Esophagus squamous epithelium (tissue), 5 donors: ENCODE measurements at places on chromosomes 7 and 10.

GRCh38 chr7:28942168-28942567 is 16.0 kb downstream of the TRIL start:
- no peak for DNase-seq

DNA sequence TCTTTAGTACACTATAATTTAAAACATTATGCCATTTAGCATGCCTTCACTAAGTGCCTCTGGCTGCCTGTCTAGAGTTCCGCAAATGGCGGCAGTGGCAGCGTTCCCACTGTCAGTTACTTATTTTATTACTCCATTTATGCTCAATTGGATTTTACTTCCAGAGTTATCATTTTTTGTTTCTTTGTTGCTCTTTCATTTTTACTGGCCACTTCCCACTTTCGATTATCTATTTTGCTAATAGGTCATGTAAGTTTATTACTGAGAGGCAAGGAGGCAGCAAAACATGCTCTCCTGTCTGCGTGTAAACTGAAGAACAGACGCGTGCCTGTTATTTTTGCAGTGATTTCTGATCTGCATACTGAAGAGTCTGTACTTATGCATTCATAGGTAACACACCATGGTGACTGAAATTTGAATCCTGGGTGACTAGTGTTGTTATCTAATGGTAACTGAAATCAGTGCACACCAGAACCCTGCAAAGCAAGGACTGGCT is 23.1 kb downstream of the KDM7A start:
- no peak for DNase-seq

GRCh38 chr10:42594246-42594650 is 44.1 kb downstream of the ZNF33B start:
- DNase-seq, result no peak

- DNase-seq, result no peak
Measured at GRCh38 chr7:27994639-27995038, 186.0 kb downstream of the JAZF1 start.

DNA sequence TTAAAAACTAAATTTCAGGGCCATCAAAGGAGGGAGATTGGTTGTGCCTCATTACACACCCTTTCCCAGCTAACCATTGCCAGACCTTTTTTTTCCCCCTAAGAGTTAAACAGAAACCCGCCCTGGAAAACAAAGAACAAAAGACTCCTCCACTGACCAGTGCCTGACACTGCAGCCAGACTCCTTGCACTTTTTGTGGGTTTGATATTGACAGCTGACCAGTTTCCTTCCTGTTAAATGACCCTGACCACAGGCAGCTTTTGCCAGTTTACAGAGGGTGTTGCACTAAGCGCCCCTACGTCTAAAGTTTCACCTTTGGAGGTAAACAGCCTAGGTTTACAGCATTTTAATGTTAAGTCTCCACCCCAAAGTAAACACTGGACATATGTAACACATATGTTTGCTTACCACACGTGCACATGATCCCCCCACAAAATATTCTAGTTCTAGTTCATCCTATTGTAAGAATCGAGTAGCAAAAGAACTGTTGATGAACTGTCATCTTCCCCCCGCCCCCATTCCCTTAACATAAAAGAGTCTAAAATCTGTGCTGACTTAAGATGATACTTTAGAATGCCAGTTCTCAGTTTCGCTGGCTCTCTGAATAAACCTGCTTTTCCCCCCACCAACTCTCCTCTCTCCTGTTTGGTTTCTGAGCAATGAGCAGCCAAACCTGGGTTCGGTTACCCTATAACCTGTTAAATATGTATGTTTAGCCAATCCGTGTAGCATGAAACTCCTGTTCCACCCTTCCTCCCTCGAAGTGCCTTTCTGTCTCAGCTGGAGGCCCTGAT is 38.0 kb downstream of the FOXI2 start:
- DNase-seq, result no peak

DNA sequence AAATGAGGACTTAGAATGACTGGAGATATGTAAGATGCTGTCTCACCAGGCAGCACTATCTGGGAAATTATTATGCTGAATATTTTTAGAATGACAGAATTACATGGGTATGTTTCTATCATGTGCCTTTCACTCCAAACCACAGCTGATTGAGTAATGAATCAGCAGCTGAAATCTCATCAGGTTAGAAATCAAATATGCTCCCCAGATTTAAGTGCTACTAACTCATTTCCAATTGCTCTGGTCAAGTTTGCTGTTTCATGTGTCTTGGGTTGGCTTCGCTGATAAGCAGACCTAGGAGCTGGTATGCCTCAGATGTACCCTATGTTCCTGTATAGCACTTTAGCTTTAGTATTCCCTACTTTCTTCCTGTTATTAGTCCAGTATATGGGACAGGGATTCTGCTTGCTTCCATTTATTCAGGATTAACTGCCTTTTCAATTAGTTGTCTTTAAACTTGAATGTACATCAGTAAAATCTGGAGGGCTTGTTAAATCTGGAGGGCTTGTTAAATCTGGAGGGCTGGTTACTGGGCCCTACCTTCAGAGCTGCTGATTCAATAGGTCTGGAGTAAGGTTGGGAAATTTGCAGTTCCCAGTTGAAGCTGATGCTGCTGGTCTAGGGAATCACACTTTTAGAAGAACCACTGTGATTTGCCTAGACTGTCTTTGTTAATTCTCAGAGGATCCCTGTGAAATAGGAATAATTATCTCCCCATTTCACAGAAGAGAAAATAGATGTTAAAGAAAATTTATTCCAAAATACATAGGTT is 172.9 kb downstream of the DKK1 start:
- no peak for DNase-seq

DNA sequence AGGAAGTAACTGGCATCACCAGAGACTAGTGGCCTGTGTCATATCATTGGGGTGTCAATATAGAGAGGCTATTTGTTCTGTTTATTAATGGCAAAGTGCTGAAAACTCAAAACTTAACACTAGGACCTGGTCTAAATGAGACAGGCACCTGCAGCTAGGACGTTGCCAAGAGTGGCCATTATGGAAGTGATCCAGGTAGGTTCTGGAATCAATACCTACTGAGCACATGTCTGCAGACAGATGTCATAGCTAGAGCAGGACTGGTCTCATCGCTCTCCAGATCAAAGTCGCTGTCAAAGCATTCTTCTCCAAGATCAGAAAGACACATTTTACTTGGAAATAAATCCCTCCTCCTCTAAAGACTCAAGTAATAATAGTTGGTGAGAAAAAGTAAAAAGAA is 40.3 kb downstream of the THNSL1 start:
- DNase-seq, result no peak

GRCh38 chr10:31034098-31034909 is 2.6 kb upstream of the ZNF438 start:
- DNase-seq, result no peak

DNA sequence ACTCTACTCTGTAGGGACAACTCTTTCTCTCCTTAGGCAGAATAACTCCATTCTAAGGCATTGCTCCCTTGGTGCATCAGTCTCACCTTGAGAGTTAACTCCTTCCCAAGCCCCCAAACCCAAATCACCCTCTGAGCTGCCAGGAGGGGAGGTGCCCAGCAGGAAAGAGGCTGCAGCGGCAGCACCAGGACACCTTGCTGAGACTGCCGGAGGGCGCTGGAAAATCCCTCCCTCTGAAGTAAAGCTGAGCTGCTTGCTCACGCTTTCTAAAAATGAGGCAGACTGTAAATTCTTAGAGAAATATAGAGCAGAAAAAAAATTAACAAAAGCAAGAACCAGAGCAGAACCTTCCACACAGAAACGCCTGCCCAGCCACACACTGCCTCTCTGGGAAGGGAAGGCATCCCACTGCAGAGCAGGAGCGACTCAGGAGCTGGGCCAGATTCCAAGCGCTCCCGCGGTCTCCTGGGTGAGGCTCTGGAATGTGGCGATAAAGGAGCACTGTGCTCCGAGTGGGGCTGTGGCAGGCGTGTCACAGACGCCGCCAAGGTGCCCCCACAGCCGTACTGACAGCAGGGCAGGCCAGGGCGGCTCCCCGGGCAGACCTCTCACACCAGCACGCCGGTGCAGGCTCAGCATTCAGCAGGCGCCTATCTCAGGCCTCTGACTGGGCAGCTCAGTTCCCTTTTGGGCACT is 202.1 kb downstream of the TNS3 start:
- DNase-seq, result no peak

DNA sequence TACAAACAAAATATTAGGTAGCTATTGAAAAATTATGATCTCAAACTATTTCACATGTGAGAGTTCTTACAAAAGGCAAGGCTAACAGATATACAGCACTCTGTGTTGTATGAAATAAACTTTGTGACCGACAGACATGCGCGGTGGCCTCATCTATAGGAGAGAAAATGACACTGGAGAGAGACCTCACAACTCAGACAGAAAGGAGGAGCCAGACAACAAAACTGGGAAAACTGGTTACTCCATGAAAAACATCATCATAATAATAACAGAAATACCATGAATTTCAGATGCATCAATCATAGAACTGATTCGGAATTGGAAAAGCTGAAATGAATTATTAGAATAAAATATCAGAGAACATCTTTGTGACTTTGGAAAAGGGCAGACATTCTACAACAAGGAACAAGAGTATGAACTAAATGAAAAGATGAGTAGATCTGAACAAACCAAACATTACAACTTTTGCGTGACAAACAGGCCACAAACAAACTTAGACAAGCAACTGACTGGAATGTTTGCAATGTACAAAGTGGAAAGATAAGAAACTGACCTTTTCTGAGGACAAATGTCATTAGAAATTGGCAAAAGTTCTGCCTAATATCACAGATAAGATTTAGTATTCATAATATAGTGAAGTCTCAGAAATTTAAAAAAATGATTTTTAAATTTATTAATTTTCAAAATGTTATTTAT is 69.3 kb downstream of the TNS3 start:
- DNase-seq, result no peak

GRCh38 chr7:137001041-137001440 is 132.6 kb downstream of the CHRM2 start:
- DNase-seq, result no peak

GRCh38 chr7:5693529-5693928 is 87.9 kb downstream of the RNF216 start:
- DNase-seq, result no peak

GRCh38 chr10:99372546-99373271 is 43.6 kb downstream of the CNNM1 start:
- DNase-seq, result no peak

DNA sequence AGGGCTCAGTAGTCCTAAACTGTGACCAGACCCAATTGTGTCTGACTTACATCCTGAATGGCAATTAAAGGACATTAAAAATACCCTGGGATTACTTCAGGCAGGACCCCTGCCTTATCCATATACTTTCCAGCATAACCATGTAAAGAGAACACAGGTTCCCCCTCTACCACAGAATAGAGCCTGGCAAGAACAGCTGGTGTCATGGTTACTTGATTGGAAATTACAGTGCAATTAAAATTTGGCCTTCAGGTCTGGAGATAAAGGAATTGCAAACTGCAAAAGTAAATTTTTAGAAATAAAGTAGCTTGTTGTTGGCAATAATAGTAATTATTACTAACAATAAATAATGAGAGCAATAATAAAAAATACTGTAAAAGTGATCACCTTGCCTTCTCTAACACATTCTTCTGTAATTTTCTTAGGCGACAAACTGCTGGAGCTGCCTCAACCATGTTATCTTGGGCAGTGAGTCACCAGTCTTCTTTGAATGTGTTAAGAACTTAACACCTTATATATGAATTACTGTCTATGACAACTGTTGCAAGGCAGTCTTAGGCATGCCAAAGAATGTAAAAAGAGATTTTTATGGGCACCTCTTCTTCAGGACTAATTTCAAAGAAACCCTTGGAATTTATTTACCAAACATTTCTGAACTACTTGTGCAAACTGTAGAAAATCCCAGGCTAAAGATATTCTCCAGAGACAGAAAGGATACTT is 53.7 kb downstream of the HIBADH start:
- DNase-seq, result no peak

DNA sequence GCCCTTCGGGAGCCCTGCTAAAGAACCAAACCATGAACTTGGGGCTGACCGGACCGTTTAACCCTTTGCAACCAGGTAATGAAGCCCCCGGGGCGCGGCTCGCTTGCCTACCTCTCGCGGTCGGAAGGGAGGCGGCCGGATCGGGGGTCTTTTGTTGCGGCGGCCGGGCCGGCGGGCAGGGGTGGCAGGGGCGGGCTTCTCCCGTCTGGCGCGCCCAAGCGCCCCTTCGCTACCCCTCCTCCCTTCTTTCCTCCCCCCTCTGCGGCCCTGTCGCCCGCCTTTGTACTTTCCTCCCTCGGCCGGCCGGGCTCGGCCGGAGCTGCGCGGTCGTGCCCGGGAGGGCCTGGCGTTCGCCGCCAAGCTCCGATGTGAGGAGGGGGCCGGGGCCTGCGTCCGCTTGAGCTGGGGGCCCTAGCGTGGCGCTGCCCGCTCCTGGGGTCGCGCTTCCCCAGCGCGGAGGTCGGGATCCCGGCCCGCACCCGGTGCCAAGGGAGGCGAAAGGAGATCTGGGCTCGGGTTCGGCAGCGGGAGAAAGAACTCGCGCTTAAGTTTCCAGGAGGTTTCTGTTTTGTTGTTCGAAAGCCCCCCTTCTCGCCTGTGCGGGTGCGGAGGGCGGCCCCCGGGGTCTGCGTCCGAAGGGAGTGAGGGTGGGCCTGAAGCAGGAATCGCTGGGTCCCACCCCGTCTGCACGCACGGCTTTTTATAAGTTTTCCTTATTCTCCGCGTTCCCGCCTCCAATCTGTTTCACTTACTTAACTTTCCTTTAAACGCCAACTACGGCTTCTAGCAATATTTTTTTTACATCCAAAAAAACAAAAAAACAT is 436.8 kb upstream of the GALNT17 start:
- DNase-seq, result no peak

GRCh38 chr7:71334541-71334940 is 202.6 kb downstream of the GALNT17 start:
- DNase-seq, result no peak

GRCh38 chr10:104293011-104293410 is 24.0 kb downstream of the GSTO2 start:
- DNase-seq, result no peak

DNA sequence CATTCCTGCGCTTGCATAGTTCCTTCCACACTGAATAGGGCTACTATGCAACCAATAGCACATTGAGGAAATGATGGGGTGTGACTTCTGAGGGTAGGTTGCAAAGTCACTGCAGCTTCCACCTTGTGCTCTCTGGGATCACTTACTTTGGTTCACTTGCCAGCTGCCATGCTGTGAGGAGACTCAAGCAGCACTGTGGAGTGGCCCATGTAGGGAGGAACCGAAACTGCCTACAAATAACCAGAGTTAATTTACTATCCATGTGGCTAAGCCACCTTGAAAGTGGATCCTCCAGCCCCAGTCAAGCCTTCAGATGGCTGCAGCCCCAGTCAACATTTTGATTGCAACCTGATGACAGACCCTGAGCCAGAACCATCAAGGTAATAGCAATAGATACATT is 64.3 kb downstream of the FAM204A start:
- DNase-seq, result no peak

- no peak for DNase-seq
Measured at GRCh38 chr7:70657989-70658632, 473.8 kb upstream of the GALNT17 start.

DNA sequence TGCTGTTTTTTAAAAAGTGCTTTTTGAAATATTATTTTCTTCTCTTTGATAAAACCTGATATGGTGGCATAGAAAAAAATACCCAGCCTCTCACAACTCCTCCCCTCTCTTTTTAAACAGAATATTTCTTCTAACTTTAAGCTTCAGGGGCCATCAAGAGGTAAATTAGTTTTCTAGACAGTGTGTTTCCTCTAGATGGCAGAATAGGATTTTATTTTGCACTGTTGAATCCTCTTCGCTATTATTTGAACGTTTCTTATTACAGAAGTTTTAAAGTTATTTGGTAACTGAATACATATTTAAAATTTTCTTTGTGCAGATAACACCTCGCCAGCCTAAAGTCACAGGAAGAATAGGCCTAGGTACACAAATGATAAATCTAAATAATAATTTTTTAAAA is 30.3 kb downstream of the ARL5B start:
- DNase-seq, result no peak
